ENCODE measurements at places on chromosomes 3 and 15. TPM values are rescaled to one million over a fixed set of nuclear protein-coding genes. Genes with fewer than 3 reads are reported as not detected.

Gene GNAT1
- not detected for total RNA-seq

Gene CHRNA5
- 34.6 TPM for total RNA-seq

Gene TM6SF1
- not detected for total RNA-seq

Gene DPPA2
- total RNA-seq = not detected

Gene CELF6
- 0.13 TPM for total RNA-seq

Gene NEK10
- 0.88 TPM for total RNA-seq

Gene PDZRN3
- total RNA-seq = not detected

Gene GPR176
- 10.4 TPM for total RNA-seq

Gene VGLL3
- total RNA-seq = 6.8 TPM

Gene MINAR1
- total RNA-seq = 0.54 TPM

Gene CYP1A2
- total RNA-seq = not detected

Gene CPN2
- total RNA-seq = not detected

Data from A549 treated with CORT108297 at 1 μM for 4 hours (cell line).